ENCODE measurements at places on chromosomes 4 and X.

DNA sequence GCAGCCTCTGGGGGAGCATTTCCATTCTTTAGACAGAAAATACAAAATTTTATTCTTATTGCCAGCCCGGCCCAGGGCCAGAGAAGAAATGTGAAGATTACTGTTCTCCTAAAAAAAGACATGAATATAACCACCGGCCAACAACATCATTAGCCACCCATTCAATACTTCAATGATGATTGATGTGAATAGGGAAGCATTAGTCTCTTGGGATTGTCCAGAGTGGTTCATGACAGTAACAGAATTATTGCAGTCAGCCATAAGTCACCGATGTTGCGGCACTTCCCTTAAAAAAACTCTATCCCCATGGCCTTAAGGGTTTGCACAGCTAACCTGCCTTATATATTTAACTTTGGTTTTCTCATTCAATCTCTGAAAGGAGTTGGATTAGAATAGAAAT, 418.7 kb downstream of the CENPC start:
- DNase-seq, result no peak
- H3K4me3 ChIP-seq, result no peak overlapping the region
- H3K4me1 ChIP-seq, result no peaks in the 10 kb centered on the region
- no peaks in the 10 kb centered on the region for H3K36me3 ChIP-seq
- H3K27me3 ChIP-seq, result no peaks in the 10 kb centered on the region

DNA sequence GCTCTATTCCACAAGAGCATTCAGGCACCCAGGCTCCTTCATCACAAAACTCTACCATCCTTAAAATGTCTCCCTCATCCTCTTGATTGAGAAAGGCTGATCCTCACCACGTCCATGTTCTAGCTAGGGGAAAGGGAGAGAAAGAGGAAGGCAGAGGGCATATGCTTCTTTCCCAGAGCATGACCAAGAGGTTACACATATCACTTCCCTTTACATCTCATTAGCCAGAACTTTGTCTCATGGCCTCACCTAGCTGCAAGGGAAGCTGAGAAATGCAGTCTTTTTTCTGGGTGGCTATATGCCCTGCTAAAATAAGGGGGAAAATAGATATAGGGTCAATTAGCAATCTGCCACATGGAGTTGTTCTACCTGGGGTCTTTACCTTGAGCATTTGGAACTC, 42.7 kb downstream of the LONRF3 start:
- DNase-seq, result no peak
- H3K36me3 ChIP-seq, result no peaks in the 10 kb centered on the region
- peaks cover 11% of the 10 kb centered on the region for H3K4me1 ChIP-seq
- no peak overlapping the region for H3K4me3 ChIP-seq

DNA sequence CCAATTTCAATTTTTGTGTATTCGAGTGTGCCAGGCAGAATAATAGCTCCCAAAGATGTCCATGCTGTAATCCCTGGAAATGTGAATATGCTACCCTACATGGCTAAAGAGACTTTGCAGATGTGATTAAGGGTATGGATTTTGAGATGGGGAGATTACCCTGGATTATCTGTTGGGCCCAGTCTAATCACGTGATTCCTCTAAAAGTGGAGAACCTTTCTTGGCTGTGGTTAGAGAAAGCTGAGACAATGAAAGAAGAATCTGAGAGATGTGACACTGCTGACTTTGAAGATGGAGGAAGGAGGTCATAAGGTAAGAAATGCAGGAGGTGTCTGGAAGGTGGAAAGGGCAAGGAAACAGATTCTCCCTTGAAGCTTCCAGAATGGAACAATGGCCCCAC, 503.5 kb upstream of the PITX2 start:
- no peaks in the 10 kb centered on the region for H3K27me3 ChIP-seq
- DNase-seq, result no peak
- H3K4me3 ChIP-seq, result no peak overlapping the region
- H3K27ac ChIP-seq, result no peak overlapping the region
- H3K36me3 ChIP-seq, result no peaks in the 10 kb centered on the region

- H3K4me3 ChIP-seq, result no peak overlapping the region
- DNase-seq, result peak; percentile 70
- H3K36me3 ChIP-seq, result no peaks in the 10 kb centered on the region
- H3K27me3 ChIP-seq, result peaks cover 44% of the 10 kb centered on the region
These were observed 41.3 kb upstream of the GPC3 start for GRCh38 chrX:134026565-134027311.

GRCh38 chr4:181594188-181594587, 649.0 kb upstream of the TENM3 start:
- H3K36me3 ChIP-seq, result no peaks in the 10 kb centered on the region
- H3K27me3 ChIP-seq, result no peaks in the 10 kb centered on the region
- no peak overlapping the region for H3K4me3 ChIP-seq
- H3K4me1 ChIP-seq, result no peaks in the 10 kb centered on the region

DNA sequence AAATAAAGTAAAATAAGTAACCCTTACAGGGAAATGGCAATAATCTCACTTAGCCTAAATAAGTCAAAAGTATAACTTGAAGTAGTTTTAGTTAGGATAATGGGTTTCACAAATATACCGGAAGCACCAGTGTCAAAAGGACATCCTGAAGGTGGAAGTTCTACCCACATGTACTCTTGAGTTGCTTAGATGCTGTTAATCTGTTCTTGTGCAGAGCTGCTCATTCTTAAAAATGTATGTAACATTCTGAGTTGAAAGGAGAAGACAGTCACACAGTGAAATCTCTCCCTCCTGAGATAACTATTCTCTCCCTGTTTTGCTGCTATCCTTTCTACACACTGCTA, 11.2 kb upstream of the CCNG2 start:
- peak overlapping the region; percentile 44 for H3K4me3 ChIP-seq
- DNase-seq, result no peak
- H3K27me3 ChIP-seq, result no peaks in the 10 kb centered on the region
- H3K36me3 ChIP-seq, result no peaks in the 10 kb centered on the region
- peak overlapping the region; percentile 68 for H3K27ac ChIP-seq
- H3K4me1 ChIP-seq, result peaks cover 21% of the 10 kb centered on the region

- H3K36me3 ChIP-seq, result no peaks in the 10 kb centered on the region
- no peaks in the 10 kb centered on the region for H3K27me3 ChIP-seq
- H3K27ac ChIP-seq, result no peak overlapping the region
- H3K4me1 ChIP-seq, result no peaks in the 10 kb centered on the region
- H3K4me3 ChIP-seq, result no peak overlapping the region
These were observed 162.4 kb upstream of the FMR1 start for GRCh38 chrX:147749308-147749707.
